ENCODE measurements at places on chromosomes 7 and 10. TPM values are rescaled to one million over a fixed set of nuclear protein-coding genes. Genes with fewer than 3 reads are reported as not detected.

DNA sequence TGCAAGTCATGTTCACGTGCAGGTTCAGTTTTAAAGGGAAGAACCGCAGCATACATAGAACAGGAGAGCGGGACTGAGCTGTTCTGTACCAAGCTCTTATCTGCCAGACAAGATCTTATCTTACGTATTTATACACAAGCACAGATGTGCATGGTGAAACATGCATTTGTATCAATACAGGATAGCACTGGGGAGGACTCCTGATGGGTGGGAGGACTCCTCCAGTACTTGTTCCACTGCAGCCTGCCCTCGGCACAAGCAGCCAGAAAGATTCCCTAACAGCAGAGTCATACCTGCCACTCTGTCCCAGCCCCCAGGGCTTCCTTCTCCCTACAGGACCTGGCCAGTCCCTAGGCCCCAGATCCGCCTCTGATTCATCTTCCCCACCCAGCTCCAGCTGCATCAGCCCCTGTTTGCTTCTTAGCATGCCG lies 13.2 kb upstream of the PRKCQ start:
- no peak for DNase-seq

DNA sequence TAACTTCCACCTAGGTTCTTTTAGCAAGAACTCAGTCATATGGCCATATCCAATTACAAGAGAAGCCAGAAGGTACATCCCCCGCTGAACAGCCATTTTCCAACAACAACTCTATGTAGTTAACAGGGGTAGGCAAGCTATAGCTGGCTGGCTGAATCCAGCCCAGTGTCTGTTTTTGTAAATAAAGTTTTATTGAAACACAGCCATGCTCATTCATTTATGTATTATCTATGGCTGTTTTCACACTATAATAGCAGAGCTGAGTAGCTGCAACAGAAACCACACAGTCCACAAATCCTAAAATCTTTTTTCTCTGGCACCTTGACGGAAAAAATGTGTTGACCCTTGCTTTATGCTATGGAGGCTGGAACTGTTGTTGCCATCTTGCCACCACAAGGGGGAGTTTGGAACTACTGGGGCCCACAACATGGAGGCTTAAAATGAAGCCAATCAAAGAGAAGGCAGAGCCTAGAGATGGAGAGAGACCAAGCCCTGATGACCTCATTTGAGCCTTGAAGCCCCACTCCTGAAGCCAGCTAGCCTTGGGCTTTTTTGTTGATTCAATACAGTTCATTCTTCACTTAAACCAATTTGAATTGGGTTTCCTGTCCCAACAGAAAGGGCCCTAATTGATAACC lies 33.3 kb upstream of the XPNPEP1 start:
- DNase-seq: no peak

DNA sequence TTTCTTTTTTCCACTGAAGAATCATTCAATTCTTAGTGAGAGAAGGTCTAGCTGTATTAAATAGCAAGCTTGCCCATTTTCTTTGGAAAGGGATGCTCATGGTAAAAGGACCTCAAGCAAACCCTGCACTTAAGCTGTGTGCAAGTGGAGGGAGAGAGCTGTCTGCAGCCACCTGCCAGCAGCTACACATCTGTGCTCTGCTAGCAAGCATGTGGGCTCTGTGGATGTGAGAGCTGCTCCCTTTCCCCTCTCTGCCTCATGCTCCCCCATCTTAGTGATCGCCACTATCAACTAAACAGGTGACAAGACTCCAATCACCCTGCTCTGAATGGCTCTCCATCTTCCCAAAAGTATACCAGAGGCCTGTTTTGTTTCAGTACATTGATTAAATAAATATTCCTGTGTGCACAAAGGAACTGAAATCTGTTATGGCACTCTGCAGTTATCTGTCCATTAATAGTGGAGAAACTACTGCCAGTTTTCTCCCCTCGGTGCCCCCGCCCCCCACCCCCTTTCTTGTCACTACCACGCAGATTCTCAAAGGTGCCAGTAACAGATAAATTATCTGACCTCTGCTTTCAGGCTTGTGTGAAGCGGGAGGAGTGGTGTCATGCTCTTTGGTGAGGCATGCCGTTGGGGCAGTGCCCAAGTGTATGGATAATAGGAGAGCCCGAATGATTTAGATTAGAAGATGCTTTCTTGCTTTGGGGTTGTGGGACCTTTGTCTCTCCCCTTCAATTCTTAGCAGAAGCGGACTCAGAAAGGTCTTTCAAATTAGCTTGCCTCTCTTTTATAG lies 26.4 kb downstream of the AUTS2 start:
- no peak for DNase-seq

- DNase-seq: no peak
Observed at GRCh38 chr7:106247841-106248240, 36.9 kb downstream of the NAMPT start.

- no peak for DNase-seq
Observed at GRCh38 chr7:157865351-157866165, 528.8 kb downstream of the DNAJB6 start.

Gene EGFR
- 110 TPM for total RNA-seq

GRCh38 chr10:22911889-22912762 lies 15.7 kb upstream of the ARMC3 start:
- DNase-seq: no peak

Gene SYT15B
- 56.6 TPM for total RNA-seq

GRCh38 chr10:30775779-30776591 lies 146.4 kb upstream of the LYZL2 start:
- DNase-seq: no peak

GRCh38 chr10:43204943-43205671 lies 61.8 kb downstream of the RASGEF1A start:
- DNase-seq: peak; percentile 62

Gene C10orf62
- total RNA-seq: not detected

Gene SEMA3A
- 3.7 TPM for total RNA-seq

GRCh38 chr7:47181746-47182361 lies 400.1 kb downstream of the TNS3 start:
- DNase-seq: peak; percentile 51

DNA sequence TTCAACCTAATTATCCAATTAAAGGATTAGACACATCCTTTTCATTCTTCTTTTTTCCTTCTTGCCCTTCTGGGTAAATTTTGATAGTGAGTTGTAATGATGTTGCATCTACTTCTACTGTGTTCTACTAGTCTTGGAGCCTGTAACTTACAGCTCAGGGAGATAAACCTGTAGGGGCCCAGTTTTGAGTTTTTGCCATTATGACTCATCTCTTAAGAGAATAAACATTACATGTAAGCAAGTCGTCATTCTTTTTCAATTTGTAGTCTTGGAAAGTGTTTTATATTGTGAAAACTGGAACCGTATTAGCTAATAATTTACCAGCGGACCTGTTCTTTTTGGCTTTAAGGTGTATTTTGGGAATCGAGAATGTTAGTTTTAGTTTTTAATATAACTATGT lies 89.7 kb upstream of the RPA3 start:
- DNase-seq: no peak

- peak; percentile 17 for DNase-seq
Observed at GRCh38 chr10:74337330-74338016, 186.5 kb downstream of the ADK start.

Gene NUDCD3
- 49.6 TPM for total RNA-seq

DNA sequence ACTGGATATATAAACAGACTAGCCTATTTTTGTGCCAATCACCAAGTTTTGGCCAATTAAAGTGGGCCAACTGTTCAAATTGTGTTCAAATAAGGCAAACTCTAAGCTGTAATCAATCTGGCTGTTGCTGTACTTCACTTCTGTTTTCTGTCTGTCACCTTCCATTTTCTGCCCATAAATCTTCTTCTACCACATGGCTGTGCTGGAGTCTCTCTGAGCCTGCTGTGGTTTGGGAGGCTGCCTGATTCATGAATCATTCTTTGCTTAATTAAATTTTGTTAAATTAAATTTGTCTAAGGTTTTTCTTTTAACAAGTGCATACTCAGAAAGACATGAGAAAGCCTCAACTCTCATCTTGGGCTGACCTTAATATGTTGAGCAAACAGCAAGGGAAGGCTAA lies 172.6 kb upstream of the VIPR2 start:
- DNase-seq: no peak

GRCh38 chr10:128873411-128874054 lies 593.5 kb upstream of the MGMT start:
- DNase-seq: no peak

Gene CYP17A1
- total RNA-seq: 2.1 TPM

- no peak for DNase-seq
Observed at GRCh38 chr10:89829887-89830269, 128.5 kb downstream of the KIF20B start.

Gene SPDYE6
- not detected for total RNA-seq

DNA sequence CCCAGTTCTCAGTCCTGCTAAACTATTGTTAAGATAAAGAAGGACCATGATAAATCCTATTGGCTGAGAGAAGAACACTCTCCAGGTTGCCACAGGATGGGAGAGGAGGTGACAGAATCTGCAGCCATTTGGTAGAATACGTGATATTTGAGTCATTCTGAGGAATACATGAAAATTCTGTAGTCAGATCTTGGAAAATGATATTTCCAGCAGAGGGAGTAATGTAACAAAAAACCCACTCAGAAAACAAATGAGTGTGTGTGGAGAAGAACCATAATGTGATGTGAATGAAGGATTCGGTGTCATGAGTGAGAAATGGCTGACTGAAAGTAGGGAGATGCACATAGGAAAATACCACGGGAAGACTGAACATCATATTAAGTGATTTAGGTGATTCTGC lies 128.5 kb upstream of the PFKP start:
- DNase-seq: no peak

Gene CYP3A4
- total RNA-seq: not detected

Gene CPA4
- not detected for total RNA-seq

GRCh38 chr7:75813781-75814236 lies at the start of gene CCL24:
Gene CCL24, minus strand, starts transcription at chr7:75813806. Its CDS starts 91 bp downstream, at chr7:75813715.
- peak; percentile 40 for DNase-seq

DNA sequence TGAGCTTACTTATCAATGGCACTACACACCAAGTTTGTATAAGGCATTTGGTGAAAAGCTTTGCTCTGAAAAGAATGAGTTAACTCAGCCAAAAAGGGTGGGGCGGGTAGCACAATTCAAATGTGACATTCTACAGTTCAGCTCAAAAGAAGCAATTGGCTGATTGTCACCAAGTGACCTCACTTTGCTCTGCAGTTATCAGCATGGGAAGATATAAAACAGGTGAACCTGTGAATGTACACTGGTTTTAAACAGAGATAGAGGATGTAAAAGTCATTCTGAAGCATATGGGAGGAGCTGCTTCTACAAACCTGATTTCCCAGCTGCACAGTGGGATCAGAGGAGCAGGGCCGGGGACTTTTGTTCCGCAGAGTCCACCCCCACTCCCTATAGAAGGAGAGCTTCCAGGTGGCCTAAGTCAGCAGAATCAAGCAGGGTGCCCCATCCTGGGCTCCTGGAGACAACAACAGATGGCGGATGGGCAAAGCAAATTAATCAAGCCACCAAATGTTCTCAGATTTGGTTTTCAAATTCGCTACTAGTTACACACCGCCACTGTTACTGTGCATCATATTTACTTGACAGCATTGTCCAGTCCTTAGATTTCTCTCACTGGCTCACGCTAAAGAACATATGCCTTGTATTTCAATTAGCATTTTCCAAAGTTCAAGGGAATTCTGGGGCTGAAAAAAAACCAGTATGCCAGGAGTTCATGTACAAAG lies 27.5 kb upstream of the NPVF start:
- DNase-seq: no peak

- no peak for DNase-seq
Observed at GRCh38 chr10:60816628-60817397, 38.5 kb downstream of the CDK1 start.

All from upper lobe of left lung (tissue), 6 donors.